ENCODE measurements at places on chromosomes 2 and 18.

GRCh38 chr18:59150236-59150635 lies 10.6 kb downstream of the SEC11C start:
- no peak for DNase-seq

DNA sequence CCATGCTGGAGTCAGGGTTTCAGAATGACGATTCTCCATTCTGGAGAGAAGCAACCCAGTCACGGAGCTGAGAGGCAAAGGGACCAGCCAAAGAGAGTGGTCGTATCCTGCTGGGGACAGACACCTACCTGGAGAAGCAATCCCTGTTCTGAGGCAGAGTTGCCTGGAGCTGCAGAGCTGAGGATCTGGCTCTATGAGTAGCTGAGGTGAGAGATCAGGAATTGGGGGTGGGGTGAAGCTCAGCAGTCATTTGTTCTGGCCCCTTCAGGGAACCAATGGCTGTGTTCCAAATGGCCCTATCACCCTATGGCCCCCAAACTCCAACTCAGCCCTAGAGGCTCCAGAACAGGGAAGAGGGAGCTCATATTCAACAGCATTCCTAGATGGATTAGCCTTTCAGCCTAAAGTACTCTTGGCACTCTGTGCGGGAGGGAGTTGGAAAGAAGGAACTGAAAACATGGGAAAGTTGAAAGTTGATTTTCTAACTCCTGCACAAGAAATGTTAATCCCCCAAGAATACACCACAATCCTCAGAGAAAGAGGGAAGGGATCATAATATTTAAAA lies 3.3 kb upstream of the ATRAID start:
- no peak for DNase-seq

- DNase-seq = no peak
Observed at GRCh38 chr2:69348781-69349180, 38.2 kb downstream of the GFPT1 start.

DNA sequence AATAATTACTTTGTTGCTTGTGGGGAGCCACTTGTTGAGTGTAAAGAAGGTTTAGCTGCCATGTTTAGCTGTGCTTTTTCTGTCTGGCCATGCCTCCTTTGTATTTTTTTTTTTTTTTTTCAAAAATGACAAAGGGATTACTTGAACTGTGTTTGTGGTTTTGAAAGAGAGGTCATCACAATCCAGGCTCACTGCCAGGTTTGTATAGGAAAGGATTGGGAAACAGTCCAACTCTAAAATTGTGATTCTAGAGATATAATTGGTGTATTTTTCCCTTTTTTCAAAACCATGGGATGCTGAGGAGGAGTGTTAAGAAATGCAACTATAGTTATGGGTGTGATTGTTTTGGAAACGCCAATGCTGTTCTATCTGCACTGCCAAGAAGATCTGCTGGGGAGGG lies 4.3 kb downstream of the ITPRIPL1 start:
- DNase-seq = no peak

DNA sequence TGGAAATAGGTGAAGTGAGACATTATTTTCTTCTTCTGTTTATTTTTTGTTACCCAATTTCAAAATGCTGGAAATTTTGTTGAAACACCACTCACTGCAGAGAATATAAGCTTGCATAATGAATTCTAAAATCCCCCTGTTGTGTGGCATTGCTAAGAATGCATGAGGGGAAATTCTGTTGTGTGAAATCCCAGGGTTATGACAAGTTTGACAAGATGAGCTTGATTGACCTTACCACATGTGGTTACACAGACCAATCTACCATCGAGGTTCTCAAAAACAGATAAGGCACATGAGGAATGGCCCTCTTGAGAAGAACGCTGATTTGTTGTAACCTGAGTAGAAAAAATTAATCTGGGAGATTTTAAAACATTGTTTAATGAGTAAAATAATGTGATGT lies 261.6 kb upstream of the MMADHC start:
- DNase-seq = no peak

GRCh38 chr18:72412927-72413326 lies 131.2 kb downstream of the CBLN2 start:
- no peak for DNase-seq

- no peak for DNase-seq
Observed at GRCh38 chr18:59744271-59744721, 47.1 kb upstream of the CCBE1 start.

DNA sequence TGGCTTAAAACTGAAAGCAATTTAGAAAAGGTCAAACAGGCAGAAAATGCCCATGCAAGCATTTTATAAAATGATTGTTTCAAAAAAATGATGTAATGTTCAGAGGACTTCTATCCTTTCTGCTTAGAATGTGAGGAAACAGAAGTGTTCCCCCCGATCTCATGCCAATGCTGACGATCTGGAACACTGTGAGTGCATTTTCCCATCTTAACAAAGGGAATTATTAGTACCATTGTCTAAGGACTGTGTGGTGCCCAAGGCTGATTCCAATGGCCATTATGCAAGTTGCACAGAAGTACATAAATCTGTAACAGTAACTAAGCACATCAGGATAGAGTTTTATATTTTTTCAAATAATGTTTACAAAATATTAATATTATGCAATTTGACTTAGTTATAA lies 185.3 kb downstream of the MYT1L start:
- DNase-seq = no peak

- no peak for DNase-seq
Observed at GRCh38 chr2:36477746-36478145, 120.2 kb downstream of the FEZ2 start.

- DNase-seq = no peak
Observed at GRCh38 chr18:5824370-5824984, 70.8 kb downstream of the TMEM200C start.

- no peak for DNase-seq
Observed at GRCh38 chr18:28834889-28835288, 658.0 kb upstream of the CDH2 start.

GRCh38 chr2:46590319-46590718 lies 111.0 kb downstream of the TMEM247 start:
- no peak for DNase-seq

DNA sequence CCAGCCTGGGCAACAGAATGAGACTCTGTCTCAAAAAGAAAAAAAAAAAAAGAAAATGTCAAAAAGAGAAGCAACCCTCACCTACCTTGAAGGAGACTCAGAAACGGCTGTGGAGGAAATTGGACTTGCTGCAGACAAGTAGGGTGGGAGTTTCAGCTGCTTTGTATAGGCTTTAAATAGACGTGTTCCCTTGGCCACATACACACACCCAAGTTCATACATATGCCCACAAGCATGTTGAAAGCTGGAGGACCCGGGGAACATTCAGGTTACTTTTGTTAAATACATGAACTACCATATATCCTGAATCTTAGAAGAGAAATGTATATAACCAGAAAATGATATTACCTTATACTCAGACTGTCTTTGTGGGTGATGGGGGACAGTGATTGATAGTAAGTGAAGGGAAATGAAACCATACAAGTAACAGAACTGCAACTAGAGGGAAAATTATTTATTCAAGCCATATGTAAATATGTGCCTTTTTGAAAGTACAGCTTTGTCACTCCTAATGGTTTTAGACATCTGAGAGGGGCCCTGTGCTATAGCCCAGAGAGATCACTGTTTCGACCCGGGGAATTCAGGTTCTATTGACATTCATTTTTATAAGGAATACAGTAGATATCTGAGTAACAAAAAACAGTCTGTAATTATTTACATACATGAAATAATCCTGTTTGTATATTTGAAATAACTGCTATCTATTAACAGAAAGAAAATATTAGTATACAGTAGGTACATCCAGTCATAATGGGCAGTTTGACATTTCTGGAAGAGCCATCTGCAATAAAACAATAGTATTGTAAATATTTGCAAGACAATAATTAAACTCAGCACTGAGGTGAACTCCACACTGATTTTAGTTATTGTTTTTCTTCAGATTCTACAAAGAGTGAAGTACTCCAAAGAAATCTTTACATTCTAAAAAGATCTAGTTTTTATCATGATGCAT lies 48.0 kb upstream of the TGIF1 start:
- no peak for DNase-seq

- no peak for DNase-seq
Observed at GRCh38 chr2:524442-524841, 152.8 kb downstream of the TMEM18 start.

DNA sequence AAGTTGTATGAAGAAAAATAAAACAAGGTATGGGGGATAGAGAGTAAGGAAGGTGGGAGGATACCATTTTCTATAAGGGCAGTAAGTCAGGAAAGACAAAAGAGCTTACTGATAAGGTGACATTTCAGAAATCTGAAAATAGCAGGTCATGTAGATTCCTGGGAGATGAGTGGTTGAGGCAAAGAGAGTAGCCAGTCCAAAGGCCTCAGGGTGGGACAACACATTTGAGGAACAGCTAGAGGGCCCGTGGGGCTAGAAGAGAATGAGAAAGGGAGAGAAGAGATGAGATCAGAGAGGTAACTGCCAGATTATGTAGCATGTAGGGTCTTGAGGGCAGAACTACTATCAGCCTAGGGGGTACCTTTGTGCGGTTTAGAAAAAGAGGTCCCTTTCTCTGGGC lies 2.9 kb downstream of the CLHC1 start:
- DNase-seq = no peak

GRCh38 chr2:221001381-221001801 lies 570.7 kb downstream of the EPHA4 start:
- DNase-seq = no peak

DNA sequence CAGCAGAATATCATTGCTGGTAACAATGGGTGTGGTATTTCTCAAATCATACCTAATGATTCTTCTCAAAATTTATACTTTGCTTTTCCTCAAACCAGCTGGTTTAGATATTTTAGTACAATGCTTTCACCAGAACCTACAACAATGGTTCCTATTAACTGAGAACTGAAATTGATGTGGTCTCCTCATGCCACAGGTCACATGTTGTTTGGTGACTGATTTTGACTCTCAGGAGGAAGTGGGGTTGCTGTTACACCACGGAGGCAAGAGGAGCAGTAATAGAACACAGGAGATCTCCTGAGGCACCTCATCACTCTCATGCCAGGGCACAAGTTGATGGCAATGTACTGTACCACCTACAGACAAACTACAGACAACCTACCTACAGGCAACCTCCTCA lies 3.0 kb upstream of the CEP68 start:
- DNase-seq = no peak

DNA sequence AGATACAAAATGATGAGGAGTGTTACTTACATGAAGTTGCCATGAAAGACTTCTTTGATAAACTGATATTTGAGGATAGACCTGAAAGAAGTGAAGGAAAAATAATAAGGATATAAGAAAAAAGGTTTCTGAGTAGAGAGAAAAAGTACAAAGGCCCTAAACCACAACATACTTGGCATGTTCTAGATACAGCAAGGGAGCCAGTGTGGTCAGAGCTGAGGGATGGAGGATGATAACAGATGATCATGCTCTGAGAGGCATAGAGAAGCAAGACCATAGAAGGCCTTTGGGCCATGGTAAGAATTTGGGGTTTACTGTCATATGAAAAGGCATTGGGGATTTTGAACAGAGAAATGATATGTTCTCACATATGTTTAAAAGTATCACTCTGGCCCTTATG lies 424.1 kb upstream of the CHST9 start:
- DNase-seq = no peak

DNA sequence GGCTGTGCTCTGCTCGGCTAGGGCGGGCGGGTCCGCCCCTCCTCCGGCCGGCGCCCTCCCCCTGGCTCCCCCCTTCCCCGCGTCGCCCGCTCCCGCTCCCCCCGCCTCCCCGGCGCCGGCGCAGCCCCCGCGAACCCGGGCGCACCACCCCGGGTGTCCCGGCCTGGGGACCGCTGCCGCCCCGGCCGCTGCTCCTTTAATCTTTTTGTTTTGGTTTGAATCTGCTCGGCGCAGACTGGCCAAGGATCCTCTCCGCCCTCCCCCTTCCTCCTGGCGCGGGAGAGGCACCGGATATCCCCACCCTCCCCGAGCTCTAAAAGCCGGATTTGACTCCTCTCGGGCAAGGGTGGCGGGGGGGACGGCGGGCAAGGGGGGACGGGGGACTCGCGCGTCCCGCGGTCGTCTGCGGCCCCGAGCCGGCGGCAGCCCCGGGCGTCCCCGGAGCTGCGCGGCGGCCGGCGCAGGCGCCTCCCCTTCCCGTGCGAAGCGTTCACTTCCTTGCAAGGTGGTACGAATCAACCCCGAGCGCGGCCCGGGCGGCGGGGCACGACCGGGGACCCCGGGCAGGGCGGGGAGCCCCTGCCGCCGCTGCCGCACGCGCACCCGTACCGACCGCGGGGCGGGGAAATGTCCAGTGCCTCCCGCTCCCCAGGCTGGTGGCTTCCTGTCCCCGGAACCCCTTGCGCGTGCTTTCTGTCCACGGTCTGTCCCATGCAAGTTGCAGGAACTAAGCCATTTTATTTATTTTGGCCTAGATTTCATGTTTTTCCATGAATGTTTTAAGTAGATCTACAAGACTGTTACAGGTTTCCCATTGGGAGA lies at the start of gene PTGR3:
TSS of gene PTGR3 (minus strand) at position 11 of the 822 bp plus-strand sequence. CDS start 81 bp downstream, outside the sequence.
- DNase-seq = peak; percentile 73

DNA sequence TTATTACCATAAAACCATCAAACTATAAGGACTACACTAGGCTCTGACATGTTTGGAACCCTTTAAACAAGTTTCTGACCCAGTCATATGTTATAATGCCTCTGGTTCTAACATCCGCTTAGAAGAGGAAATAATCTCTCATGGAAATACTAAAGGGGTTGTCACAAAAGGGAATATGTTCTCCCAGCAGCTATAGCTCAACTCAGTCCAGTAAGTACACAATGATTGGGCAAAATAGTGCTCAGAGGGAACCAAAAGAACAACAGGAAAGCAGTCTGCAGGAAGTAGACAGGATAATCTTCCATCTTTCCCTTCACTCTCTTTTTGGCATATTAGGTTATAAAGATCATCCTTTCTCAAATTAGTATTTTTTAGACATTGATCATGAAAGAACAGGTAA lies 4.3 kb downstream of the SRBD1 start:
- DNase-seq = no peak

- DNase-seq = no peak
Observed at GRCh38 chr2:168602846-168603401, 146.9 kb downstream of the CERS6 start.

GRCh38 chr2:206112108-206112507 lies 26.1 kb upstream of the INO80D start:
- no peak for DNase-seq

GRCh38 chr2:96320326-96320725 lies 4.8 kb upstream of the ITPRIPL1 start:
- no peak for DNase-seq

GRCh38 chr2:136135921-136136906 lies 18.3 kb upstream of the CXCR4 start:
- DNase-seq = no peak

All from activated T-cell treated with anti-CD3 and anti-CD28 coated beads for 48 hours (primary cell).